Stimulated activated CD4-positive, alpha-beta T cell treated with anti-CD3 and anti-CD28 coated beads, TNF-alpha, amount 100 ng/mL, for 4 hours (primary cell): ENCODE measurements at places on chromosomes 5 and 9.

GRCh38 chr5:161042443-161042842 lies 190.4 kb upstream of the ATP10B start:
- no peak for DNase-seq

- DNase-seq = no peak
Observed at GRCh38 chr9:80040457-80040856, 468.7 kb downstream of the TLE4 start.

GRCh38 chr9:122464633-122465567 lies 12.8 kb downstream of the OR1J1 start:
- no peak for DNase-seq

DNA sequence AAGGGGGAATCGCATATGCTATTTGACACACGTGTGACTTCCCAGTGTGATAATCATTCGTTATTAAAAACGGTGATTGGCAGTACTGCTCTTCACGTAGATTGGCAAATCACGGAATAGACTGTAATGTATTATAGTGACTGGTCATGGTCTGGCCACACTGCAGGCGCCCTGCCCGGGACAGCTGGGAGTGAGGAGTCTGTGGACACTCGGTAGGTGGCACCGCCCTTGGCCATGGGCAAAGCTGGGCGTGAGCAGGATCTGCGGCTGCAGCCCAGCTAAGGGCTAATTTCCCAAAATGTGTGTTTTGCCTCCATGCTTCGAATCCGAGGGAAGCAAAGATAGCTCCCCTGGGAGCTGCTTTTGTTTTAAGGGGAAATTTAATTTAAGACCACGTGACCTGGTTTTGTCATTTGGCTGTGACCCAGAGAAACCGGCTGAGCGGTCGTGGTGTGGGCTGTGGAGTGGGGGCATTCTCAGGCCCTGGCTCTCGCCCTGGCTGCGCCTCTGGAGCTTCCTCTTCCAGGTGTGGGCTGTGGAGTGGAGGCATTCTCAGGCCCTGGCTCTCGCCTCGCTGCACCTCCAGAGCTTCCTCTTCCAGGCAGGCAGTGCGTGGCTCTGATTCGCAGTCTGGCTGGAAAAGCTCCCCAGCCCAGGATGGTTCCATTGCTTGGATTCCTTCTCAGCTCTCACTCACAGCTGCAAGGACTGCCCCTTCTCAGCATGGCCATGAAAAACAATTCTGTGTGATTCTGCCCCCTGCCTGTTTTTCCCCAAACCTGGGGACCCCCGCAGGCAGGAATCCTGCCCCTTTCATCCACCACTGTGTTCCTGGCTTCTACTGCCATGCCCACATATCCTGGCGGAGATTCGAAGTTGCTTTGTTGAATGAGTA lies 131.1 kb downstream of the OLFM1 start:
- no peak for DNase-seq

GRCh38 chr9:4152876-4153275 lies 147.0 kb downstream of the GLIS3 start:
- no peak for DNase-seq

GRCh38 chr5:144002876-144003275 lies 167.6 kb downstream of the YIPF5 start:
- DNase-seq = no peak

GRCh38 chr5:15326932-15327331 lies 173.0 kb upstream of the FBXL7 start:
- no peak for DNase-seq

- no peak for DNase-seq
Observed at GRCh38 chr5:56647099-56647850, 168.1 kb upstream of the MAP3K1 start.

DNA sequence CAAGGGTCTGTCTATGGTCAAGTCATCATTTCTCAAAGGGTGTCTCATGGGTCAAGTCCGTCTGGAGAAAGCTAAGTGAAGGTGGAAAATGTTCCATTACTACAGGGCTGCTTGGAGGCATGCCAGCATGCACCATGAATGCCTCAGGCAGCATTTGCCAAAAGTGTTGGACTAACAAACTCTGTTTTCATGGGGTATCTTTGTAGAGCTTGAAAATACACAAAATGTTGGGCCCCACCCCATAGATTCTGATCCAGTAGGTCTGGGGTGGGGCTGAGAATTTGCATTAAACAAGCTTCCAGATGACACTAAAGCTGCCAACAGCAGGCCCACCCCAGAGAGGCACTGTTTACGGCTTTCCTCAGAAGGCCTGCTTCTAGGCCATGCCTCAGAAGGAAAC lies 75.0 kb upstream of the FRRS1L start:
- DNase-seq = no peak

DNA sequence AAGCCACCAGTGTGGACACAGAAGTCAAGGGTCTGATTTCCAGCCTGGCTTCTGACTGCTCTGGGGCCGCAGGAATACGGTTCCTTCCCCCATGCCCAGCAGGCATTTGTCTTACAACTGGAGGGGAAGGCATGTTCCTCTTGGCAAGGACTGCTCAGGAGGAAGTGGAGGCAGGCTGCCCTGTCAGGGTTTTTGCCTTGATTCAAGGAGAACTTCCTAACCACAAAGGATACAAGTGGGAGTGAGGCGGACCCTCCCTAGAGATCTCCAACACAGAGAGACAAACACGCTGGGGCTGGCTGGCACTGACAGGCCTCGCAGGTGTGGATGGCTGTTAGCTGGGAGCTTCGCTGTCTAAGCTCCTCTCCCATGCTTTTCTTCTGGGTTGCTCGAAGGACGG lies 19.1 kb downstream of the TGFBI start:
- no peak for DNase-seq

DNA sequence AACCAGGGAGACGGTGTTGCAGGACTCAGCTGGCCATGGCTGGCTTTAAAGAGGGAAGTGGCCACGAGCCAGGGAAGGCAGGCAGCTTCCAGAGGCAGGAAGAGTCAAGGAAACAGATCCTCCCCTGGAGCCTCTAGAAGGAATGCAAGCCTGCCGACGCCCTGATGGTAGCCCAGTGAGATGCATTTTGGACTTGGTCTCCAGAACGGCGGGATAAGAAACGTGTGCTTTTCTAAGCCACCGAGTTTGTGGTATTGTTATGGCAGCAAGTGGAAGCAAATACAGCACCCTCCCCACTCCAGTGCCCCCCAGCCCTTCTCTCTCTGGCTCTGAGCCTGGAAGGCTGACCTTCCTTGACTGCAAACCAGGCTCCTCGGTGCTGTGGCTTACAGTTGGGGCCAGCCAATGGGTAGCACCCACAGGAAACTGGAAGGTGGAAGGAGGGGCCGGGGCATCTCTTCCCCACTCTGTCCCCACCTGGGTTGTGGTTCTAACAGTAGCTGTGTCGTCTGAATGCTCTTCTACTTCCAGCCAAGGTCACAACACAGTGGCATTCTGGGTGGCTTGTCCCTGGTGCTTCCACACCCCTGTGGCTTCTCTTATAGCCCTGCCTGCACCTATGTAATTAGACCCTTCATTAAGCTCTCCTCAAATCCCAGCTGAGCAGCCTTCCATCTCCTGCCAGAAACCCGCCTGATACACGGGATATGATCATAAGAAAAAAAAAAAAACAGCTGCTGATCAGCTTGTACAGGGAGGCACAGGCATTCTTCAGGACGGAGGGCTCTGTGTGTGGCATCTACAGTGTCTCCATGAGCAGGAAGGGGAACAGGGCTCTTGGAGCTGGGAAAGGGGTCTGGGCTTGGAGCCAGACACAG lies 29.9 kb upstream of the UNC5A start:
- DNase-seq = no peak

GRCh38 chr5:19297934-19298333 lies 690.1 kb downstream of the CDH18 start:
- no peak for DNase-seq

- DNase-seq = no peak
Observed at GRCh38 chr5:1244976-1245375, 19.8 kb downstream of the SLC6A18 start.

- no peak for DNase-seq
Observed at GRCh38 chr9:85508616-85509015, 233.1 kb downstream of the AGTPBP1 start.

DNA sequence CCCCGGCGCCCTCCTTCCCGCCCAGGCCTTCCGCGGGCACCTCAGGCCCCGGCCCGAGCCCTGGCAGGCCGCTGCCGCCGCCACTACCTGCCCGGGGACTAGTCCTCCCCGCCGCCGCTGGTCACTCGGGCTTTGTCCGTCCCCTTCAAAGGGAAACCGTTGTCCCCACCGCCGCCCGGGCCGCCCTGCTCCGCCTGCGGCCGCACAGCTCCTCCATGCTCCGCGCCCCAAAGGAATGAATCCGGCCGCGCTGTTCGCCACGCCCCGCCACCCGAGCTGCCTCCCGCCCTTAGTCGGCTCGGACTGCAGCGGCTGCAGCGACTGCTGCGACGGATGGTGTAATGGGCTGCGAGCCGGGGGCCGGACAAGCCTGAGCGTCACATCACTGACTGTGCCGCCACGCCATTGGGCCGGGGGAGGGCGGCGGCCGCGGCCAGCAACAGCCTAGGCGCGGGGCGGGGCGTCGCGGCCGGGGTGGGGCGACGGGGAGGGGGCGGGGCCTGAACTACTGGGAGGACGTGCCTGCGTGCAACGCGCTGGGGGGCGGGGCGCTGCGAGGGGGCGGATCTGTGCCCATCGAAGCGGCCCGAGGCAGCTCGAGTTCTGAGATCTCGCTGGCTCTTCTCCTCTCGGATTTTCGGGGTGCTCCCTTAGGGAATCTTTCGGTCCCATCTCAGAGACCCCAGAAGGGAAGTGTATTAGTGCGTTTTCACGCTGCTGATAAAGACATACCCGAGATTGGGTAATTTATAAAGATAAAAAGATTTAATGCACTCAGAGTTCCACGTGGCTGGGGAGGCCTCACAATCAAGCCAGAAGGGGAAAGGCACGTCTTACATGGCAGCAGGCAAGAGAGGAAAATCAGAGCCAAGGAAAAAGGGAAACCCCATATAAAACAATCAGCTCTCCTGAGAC lies at the start of gene FEM1C:
Gene FEM1C, minus strand, starts transcription at position 340 of the 915 bp plus-strand sequence. CDS start 1,282 bp downstream, outside the sequence.
- DNase-seq = peak; percentile 96

GRCh38 chr9:77604316-77604715 lies 43.8 kb downstream of the GNA14 start:
- DNase-seq = no peak

DNA sequence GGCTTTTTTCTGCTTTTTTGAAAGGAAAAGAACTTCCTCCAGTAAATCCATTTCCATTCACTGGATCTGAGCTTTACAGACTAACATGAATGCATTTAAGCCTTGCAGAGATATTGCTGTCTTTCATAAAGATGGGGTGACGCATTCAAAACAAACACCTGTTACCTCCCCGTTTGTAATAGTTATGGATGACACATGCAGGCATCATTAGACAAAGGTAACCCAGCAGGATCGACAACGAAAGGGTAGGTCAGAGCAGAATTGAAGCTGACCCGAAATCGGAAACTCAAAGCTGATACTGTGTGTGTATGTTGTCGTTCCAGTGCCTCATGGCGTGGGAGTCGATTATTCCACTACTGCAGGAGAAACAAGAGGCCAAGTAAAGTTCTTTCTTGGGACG lies 22.2 kb downstream of the SLC46A2 start:
- no peak for DNase-seq

DNA sequence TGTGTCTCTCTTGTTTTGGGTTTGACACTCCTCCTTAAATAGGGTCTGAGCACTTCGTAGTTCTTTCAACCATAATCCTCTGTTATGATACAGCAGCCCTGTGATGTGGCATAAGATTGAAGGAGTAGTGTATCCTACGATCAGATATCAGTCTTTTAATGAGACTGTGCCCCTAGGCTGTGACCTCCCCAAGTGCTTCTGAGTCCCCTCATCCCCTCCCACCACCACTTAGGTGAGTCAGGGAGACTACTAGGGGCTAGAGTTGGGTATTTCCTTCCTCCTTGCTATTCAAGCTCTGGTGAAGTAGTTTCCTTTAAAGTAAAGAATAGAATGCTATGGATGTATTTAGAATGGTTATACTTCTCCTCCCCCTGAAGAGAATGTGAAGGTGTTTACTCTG lies 637.2 kb upstream of the GRAMD2B start:
- DNase-seq = no peak

GRCh38 chr9:18359335-18359734 lies 114.6 kb upstream of the ADAMTSL1 start:
- DNase-seq = no peak

GRCh38 chr5:68182534-68182933 lies 33.0 kb upstream of the PIK3R1 start:
- no peak for DNase-seq

DNA sequence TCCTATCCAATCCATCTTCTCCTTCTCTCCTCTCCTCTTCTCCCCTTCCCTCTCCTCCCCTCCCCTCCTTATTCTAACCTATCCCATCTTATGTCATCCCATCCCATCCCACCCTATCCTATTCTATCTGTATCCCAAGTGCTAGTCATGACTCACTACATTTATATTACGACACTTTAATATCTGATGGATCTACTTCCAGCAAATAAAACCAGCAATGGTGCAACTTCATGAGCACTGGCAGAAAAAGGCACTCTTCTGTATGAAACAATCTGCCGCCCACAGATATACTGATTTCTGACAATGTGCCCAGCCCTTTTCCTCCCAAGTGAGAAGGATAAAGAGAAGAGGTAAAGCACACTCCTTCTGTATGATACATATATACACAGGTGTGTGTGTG lies 86.6 kb upstream of the ANKH start:
- no peak for DNase-seq

DNA sequence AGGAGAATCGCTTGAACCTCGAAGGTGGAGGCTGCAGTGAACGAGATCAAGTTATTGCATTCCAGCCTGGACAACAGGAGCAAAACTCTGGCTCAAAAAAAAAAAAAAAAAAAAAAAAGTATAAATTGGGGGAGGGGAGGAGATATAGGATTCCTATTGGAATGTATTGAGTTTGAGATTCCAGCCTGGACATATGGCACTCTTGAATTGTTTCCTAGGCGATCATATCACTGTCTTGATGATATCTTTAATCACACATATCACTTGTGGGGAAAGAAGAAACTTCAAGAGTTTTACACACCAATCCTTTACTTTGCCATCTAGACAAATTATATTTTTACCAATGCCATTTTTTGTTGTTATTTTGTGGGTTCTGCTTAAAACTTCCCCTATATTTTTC lies 42.4 kb downstream of the TMC1 start:
- no peak for DNase-seq

DNA sequence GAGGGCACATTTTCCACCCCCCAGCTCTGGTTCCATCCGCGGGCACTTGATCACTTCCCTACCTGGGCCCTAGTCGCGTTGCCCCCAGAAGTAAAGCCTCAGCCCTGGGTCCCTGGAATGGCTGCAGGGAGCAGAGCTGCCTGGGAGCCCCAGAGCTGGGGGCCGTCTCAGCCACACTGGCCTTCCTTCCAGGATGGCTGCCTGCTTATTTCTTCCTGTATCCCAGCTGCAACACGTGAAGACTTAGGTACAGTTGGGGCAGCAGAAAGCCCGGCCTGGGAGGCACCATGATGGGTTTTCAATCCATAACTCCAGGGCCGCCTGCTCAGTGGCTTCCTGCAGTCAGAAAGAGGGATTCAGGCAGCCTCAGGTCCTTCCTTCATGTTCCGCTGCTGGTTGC lies 232.3 kb downstream of the IRX2 start:
- DNase-seq = no peak

- DNase-seq = no peak
Observed at GRCh38 chr5:35383041-35383440, 152.8 kb upstream of the PRLR start.

GRCh38 chr5:55900068-55900467 lies 48.9 kb downstream of the IL31RA start:
- no peak for DNase-seq
